Cortex of kidney (tissue), 1 donor: ENCODE measurements at places on chromosomes 4 and X.

GRCh38 chrX:87299563-87300160, 217.9 kb upstream of the KLHL4 start:
- DNase-seq, result no peak

DNA sequence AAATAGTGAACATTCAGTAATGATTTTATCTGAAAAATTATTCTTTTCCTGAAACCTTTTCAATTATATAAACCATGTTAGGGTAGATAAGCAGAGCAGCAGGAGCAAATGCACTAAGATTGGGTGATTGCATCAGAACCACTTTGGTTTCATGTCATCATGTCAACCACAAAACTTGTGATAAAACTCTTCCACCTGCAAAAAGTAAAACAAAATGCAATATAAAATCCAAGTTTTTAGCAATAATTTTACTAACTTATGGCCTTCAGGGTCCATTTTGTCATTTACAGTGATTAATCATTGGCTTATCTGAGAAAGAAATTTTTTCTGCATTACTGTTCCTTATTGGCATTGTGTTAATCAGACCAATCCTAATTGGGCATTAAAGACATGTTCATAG, 42.4 kb downstream of the NHS start:
- no peak for DNase-seq

GRCh38 chr4:1635464-1635863, 48.6 kb downstream of the FAM53A start:
- DNase-seq, result no peak

DNA sequence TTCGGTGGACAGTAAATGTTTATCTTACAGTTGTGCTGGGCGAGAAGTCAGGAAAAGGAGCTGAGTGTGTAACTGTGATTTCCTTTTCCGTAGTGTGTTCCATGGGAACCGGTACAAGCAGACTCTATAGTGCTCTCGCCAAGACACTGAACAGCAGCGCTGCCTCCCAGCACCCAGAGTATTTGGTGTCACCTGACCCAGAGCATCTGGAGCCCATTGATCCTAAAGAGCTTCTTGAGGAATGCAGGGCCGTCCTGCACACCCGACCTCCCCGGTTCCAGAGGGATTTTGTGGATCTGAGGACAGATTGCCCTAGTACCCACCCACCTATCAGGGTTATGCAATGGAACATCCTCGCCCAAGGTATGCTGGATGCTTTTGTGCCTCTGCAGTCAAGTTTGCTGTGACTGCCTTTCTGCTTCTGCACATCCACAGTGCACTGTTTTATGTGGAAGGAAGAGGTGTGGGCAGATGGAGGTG, 27.4 kb downstream of the NOCT start:
- DNase-seq, result no peak

- no peak for DNase-seq
Measured at GRCh38 chrX:38804432-38804681, 3.1 kb downstream of the MID1IP1 start.

DNA sequence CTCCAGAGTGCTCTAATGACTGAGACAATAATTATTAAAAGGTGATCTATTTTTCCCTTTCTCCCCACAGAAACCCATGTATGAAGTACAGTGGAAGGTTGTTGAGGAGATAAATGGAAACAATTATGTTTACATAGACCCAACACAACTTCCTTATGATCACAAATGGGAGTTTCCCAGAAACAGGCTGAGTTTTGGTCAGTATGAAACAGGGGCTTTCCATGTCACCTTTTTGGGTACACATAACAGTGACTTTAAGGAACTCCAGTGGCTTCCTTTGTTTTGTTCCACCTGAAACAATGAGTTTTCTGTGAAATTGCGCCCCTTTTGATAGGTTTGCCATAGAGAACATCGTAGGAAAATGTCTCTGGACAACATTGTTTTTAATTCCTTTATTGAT, 69.6 kb downstream of the KIT start:
- DNase-seq, result no peak

DNA sequence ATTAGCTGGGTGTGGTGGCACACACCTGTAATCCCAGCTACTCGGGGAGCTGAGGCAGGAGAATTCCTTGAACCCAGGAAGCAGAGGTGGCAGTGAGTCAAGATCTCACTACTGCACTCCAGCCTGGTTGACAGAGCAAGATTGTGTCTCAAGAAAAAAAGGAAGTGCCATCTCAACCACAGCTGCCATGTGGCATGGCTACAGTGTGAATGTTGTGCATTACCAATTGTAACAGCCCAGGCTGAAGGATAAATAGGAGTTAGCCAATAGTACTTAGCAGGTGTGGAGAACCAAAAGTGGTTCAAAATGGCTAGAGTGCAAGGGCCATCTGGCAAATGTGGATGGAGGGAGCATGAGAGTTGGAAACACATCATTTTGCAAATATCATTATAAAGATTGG, 28.9 kb downstream of the SLC25A5 start:
- no peak for DNase-seq

GRCh38 chrX:11431786-11432185, 138.6 kb downstream of the AMELX start:
- no peak for DNase-seq

GRCh38 chr4:55018521-55018920, 106.9 kb downstream of the KDR start:
- DNase-seq, result no peak

DNA sequence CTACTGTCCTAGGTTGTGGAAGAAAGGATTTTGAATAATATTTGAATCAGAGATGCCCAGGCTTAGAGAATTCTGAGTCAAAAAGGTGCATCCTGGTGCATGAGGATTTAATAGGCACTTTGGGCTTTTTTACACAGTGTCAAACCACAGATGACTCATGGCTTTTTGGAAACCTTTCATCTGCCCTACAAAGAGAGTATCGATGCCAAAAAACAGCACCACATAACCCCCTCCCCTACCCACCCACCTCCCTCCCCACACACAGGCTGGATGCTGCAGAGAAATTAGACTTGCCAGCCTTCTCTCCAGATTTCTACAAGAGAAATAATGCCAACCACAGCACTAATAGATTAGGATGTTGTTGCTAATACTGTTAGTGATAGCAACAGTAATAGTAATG, 779.3 kb downstream of the NLGN4X start:
- no peak for DNase-seq
